Spleen (tissue), 13 donors: ENCODE measurements at places on chromosomes 1 and 21.
A peak's percentile ranks its signal among the peaks of the same experiment; 100 is the strongest.

GRCh38 chr21:15775291-15775690, 45.5 kb downstream of the USP25 start:
- H3K4me3 ChIP-seq = no peak overlapping the region
- H3K27ac ChIP-seq = no peak overlapping the region
- no peak for DNase-seq
- H3K27me3 ChIP-seq = no peaks in the 10 kb centered on the region

- H3K36me3 ChIP-seq = no peaks in the 10 kb centered on the region
- DNase-seq = no peak
- peaks cover 14% of the 10 kb centered on the region for H3K27me3 ChIP-seq
- no peak overlapping the region for H3K4me3 ChIP-seq
- no peaks in the 10 kb centered on the region for H3K4me1 ChIP-seq
Observed at GRCh38 chr1:55716151-55716550, 501.0 kb upstream of the USP24 start.

- H3K27ac ChIP-seq = no peak overlapping the region
- DNase-seq = no peak
- H3K27me3 ChIP-seq = peaks cover 3% of the 10 kb centered on the region
- H3K36me3 ChIP-seq = no peaks in the 10 kb centered on the region
Observed at GRCh38 chr1:210298296-210298695, 30.4 kb upstream of the HHAT start.

- peak; percentile 79 for DNase-seq
- peaks cover 100% of the 10 kb centered on the region for H3K4me1 ChIP-seq
- no peaks in the 10 kb centered on the region for H3K27me3 ChIP-seq
- no peaks in the 10 kb centered on the region for H3K36me3 ChIP-seq
- H3K4me3 ChIP-seq = no peak overlapping the region
Observed at GRCh38 chr1:12158357-12159092, 8.3 kb upstream of the TNFRSF1B start.

DNA sequence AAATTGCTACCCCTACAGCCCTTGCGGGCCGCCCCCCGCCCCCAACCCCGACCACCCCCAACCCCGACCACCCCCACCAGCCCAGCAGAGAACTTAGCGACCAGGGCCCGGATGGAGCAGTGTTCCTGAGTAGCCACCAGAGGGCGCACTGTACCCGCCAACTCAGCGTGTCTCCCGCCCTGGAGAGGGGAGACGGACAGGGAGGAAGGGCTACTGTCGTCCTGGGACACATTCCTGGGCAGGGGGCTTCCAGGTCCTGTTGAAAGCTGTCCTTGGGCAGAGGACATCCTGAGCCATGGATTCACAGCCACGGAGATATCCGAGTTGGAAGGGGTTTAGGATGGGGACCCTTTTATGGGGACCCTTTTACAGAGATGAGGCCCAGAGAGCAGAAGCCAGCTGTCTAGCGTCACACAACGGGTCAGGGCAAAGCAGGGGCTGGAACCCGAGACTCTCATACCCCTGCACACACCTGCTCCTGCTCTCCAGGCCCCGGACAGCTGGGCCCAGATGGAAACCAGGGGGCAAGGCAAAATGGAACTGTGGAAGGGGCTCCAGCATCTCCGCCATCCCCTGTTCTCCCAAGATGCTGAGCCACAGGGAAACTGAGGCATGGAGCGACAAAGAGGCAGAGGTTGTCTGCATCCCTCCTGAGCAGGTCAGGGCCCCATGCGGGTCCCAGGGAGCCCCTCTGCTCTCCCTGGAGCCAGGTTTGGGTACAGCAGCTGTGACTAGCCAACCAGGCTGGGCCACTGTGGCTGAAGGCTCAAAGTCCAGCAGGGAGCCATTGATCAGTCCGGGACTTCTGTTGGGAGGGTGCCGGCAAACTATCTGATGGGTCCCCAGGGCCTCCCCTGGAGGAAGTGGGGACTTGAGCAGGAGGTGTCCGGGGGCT, 25.0 kb upstream of the LAPTM5 start:
- H3K27me3 ChIP-seq = no peaks in the 10 kb centered on the region
- peak overlapping the region; percentile 27 for H3K27ac ChIP-seq
- H3K4me3 ChIP-seq = no peak overlapping the region
- peak; percentile 93 for DNase-seq
- H3K36me3 ChIP-seq = no peaks in the 10 kb centered on the region
- H3K4me1 ChIP-seq = peaks cover 89% of the 10 kb centered on the region
